ENCODE measurements at places on chromosomes 6 and 20.

DNA sequence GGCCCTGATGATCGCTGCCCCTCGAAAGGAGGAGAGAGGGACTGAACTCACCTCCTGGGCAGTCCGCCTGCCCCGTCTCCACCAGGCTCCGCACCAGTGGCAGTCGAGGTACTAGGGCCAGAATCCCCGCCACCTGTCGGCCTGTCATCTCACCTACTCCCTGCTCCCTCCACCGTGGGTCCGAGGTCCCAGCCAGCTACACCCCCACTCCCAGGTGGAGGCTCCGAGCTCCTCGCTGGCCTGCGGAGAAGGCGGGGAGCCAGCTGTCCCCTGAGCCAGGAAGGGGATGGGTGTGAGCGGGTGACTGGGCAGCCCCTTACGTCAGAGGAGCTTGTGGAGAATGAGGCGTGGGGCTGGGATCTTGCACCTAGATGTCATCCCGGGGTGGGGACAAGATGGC, 1066.5 kb upstream of the MANEA start:
- H3K4me3 ChIP-seq: no peak overlapping the region
- H3K4me1 ChIP-seq: no peaks in the 10 kb centered on the region
- no peak overlapping the region for H3K27ac ChIP-seq
- DNase-seq: no peak

- H3K4me3 ChIP-seq: no peak overlapping the region
- H3K27me3 ChIP-seq: peaks cover 44% of the 10 kb centered on the region
- peaks cover 6% of the 10 kb centered on the region for H3K4me1 ChIP-seq
- H3K36me3 ChIP-seq: no peaks in the 10 kb centered on the region
- H3K27ac ChIP-seq: no peak overlapping the region
Observed at GRCh38 chr20:54178256-54178655, 4.5 kb upstream of the CYP24A1 start.

- no peak for DNase-seq
- H3K27ac ChIP-seq: no peak overlapping the region
- no peaks in the 10 kb centered on the region for H3K4me1 ChIP-seq
- no peak overlapping the region for H3K4me3 ChIP-seq
Observed at GRCh38 chr20:49349694-49350252, 71.9 kb upstream of the ZNFX1 start.

DNA sequence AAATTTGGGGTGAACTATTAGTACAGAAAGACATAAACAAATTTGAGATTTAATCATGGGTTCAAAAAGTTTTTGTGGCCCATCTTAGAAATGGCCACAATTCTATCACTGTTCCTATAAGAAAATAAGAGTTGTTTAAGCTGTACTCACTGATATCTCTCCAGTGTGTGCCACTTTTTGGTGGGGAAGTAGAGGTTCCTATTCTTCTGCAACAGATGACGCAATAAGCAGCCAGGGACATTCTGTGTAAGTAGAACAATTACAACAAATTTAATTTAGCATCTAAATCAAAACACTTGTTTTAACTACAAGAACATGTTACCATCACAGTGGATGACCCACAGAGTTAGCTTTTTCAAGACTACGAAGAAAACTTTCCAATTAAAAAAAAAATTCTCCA, 9.9 kb downstream of the SERAC1 start:
- H3K27me3 ChIP-seq: no peaks in the 10 kb centered on the region
- H3K36me3 ChIP-seq: peaks cover 6% of the 10 kb centered on the region
- H3K27ac ChIP-seq: no peak overlapping the region
- no peaks in the 10 kb centered on the region for H3K4me1 ChIP-seq
- no peak overlapping the region for H3K4me3 ChIP-seq

- no peak overlapping the region for H3K27ac ChIP-seq
- H3K36me3 ChIP-seq: no peaks in the 10 kb centered on the region
- no peak overlapping the region for H3K4me3 ChIP-seq
- H3K27me3 ChIP-seq: no peaks in the 10 kb centered on the region
- no peak for DNase-seq
- H3K4me1 ChIP-seq: no peaks in the 10 kb centered on the region
Observed at GRCh38 chr20:49452011-49452482, 30.4 kb downstream of the KCNB1 start.

GRCh38 chr6:1527073-1527457, 82.7 kb upstream of the FOXC1 start:
- peaks cover 19% of the 10 kb centered on the region for H3K27me3 ChIP-seq
- H3K4me1 ChIP-seq: peaks cover 8% of the 10 kb centered on the region
- no peaks in the 10 kb centered on the region for H3K36me3 ChIP-seq

- H3K36me3 ChIP-seq: no peaks in the 10 kb centered on the region
- H3K27ac ChIP-seq: no peak overlapping the region
- H3K4me1 ChIP-seq: no peaks in the 10 kb centered on the region
- no peaks in the 10 kb centered on the region for H3K27me3 ChIP-seq
- H3K4me3 ChIP-seq: no peak overlapping the region
Observed at GRCh38 chr20:36384022-36384619, 78.0 kb downstream of the DLGAP4 start.

DNA sequence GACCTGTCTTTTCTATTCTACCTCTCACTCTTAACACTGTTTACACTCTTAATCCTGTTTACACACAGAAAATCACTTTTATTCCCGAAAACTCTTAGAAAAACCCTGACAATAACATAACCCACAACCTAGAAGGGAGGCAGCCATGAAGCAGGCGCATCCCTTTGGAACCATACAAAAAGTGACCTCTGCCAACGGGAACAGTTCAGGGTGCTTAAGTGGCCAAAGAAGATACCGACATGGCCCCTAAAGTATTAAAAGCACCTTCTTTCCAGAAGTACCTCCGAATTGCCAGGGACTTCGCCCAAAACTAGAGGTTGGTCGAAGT, 490 bp downstream of the MMUT start:
- peaks cover 12% of the 10 kb centered on the region for H3K36me3 ChIP-seq
- H3K4me1 ChIP-seq: peaks cover 7% of the 10 kb centered on the region
- H3K27me3 ChIP-seq: no peaks in the 10 kb centered on the region
- peak overlapping the region; percentile 78 for H3K27ac ChIP-seq
- no peak for DNase-seq
- H3K4me3 ChIP-seq: peak overlapping the region; percentile 53

DNA sequence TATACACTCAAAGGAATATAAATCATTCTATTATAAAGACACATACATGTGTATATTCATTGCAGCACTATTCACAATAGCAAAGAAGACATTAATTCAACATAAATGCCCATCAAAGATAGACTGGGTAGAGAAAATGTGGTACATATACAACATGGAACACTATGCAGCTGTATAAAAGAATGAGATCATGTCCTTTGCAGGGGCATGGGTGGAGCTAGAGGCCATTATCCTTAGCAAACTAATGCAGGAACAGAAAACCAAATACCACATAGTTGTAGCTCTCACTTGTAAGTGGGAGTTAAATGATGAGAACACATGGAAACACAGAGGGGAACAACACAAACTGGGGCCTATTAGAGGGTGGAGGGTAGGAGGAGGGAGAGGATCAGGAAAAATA, 121.0 kb upstream of the LOC128125822 start:
- H3K36me3 ChIP-seq: no peaks in the 10 kb centered on the region
- no peak for DNase-seq
- H3K4me1 ChIP-seq: no peaks in the 10 kb centered on the region
- no peak overlapping the region for H3K27ac ChIP-seq

- H3K27ac ChIP-seq: peak overlapping the region; percentile 7
- no peak overlapping the region for H3K4me3 ChIP-seq
- peaks cover 7% of the 10 kb centered on the region for H3K4me1 ChIP-seq
- H3K27me3 ChIP-seq: no peaks in the 10 kb centered on the region
- peak; percentile 71 for DNase-seq
- H3K36me3 ChIP-seq: no peaks in the 10 kb centered on the region
Observed at GRCh38 chr6:39980839-39981580, 46.7 kb upstream of the MOCS1 start.

GRCh38 chr6:53199156-53199555, 50.5 kb upstream of the GCM1 start:
- H3K27me3 ChIP-seq: no peaks in the 10 kb centered on the region
- no peaks in the 10 kb centered on the region for H3K4me1 ChIP-seq
- no peaks in the 10 kb centered on the region for H3K36me3 ChIP-seq
- H3K4me3 ChIP-seq: no peak overlapping the region

DNA sequence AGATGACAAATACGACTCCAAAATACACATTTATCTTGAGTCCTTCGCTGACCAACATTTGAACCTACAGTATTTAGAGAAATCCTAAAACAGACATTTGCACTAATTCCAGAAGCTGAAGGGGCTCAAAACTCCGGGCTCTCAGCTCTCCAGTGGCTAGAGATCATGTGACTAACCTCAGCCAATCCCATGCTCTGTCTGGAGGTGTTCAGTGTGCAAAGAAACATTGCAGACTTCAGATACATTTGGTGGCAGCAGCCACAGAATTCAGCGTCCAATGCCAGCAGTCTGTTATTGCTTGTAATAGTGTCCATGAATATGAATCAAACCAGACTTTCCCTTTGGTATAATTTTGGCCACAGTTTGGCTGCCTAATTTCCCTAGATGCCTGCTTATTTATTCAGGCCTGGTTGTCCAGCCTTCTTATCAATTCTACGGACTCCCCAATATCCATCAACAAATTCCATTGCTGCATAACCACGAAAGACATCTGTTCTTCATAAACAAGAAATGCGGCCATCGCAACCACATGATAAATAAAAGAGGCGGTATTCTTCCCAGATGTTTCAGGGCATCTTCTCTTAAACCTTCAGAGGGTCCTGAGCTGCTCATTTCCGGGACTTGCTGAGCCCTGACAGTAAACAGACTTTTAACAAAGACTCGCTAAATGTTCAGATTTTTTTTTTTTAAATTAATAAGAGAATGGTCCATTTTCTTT, 14.5 kb upstream of the CYP24A1 start:
- no peak overlapping the region for H3K27ac ChIP-seq
- no peak for DNase-seq
- H3K4me3 ChIP-seq: no peak overlapping the region

Measured in cardiac muscle cell (in vitro differentiated cells and primary cell).